Body of pancreas (tissue), 4 donors: ENCODE measurements at places on chromosomes 6 and 20.

- DNase-seq: peak; percentile 36
Measured at GRCh38 chr6:37516076-37516919, 16.6 kb upstream of the CCDC167 start.

GRCh38 chr6:122458087-122458486 lies 13.5 kb downstream of the SERINC1 start:
- no peak for DNase-seq

DNA sequence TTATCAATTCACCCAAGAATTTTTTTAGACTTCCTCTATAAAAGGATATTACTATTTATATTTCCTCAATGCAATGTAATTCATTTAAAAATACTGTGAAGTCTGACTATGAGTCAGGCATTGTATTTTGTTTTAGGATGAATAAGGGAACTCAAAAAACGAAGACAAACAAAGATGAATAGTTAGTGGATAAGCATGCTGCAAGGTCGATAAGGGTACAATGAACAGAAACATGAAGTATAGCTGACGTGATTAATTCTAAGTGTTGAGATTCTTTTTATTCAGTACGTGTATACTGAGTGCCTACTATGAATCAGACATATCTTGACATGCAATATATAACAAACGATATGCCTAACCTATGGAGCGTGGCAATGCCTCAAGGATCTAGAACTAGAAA lies 105.4 kb downstream of the PDE10A start:
- DNase-seq: no peak

GRCh38 chr6:110408901-110409300 lies 6.5 kb downstream of the DDO start:
- no peak for DNase-seq

DNA sequence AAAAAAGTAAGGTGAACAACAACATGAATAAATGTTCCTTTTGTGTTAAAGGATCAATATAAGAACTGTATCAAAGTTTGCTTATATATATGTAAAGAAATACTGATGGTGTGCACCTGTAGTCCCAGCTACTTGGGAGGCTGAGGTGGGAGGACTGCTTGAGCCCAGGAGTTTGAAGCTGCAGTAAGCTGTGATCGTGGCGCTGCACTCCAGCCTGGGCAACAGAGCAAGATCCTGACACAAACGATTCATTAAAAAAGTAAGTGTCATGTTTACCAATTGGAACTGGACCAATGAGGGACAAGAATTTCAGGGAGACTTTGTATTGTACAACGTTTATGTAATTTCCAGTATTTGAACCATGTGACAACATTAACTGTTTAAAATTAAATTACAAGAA lies 5.0 kb upstream of the PHF20 start:
- DNase-seq: no peak

GRCh38 chr6:29414588-29414987 lies at the start of gene OR12D1:
Gene OR12D1, plus strand, starts transcription at chr6:29414928.
- DNase-seq: no peak

GRCh38 chr20:59634435-59635005 lies 30.2 kb downstream of the PHACTR3 start:
- DNase-seq: no peak

- DNase-seq: no peak
Measured at GRCh38 chr6:136494710-136495109, 55.5 kb downstream of the MAP7 start.

DNA sequence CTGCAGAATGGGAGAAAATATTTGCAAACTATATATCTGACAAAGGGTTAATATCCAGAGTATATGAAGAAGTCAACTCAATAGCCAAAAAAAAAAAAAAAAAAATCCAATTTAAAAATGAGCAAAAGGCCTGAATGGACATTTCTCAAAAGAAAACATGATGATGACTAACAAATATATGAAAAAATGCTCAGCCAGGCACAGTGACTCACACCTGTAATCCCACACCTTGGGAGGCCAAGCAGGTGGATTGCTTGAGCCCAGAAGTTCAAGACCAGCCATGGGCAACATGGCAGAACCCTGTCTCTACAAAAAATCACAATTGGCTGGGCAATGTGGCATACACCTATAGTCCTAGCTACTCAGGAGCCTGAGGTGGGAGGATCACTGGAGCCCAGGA lies 2.1 kb upstream of the ECHDC1 start:
- no peak for DNase-seq

- no peak for DNase-seq
Measured at GRCh38 chr6:129253242-129253641, 370.3 kb downstream of the LAMA2 start.

DNA sequence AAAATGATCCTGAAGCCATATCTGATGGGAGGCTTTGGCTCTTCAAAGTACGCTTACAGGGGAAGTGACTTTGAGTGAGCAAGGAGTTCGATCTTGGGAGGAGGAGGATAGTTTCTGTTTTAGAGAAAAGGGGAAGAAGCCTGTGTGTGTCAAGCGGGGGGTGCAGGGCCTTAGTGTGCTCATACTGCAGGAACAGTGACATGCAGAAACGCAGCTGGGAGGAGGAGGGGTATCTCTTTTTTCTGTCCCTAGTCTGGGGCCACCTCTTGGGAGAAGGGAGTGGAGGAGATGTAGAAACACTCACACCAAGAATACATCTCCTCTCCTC lies 19.8 kb downstream of the SIRPD start:
- DNase-seq: peak; percentile 70

- no peak for DNase-seq
Measured at GRCh38 chr6:149109397-149110070, 208.0 kb upstream of the TAB2 start.

- DNase-seq: no peak
Measured at GRCh38 chr6:73400656-73401055, 6.0 kb downstream of the DDX43 start.

GRCh38 chr6:53793318-53794136 lies 1.3 kb upstream of the LRRC1 start:
- DNase-seq: peak; percentile 84

DNA sequence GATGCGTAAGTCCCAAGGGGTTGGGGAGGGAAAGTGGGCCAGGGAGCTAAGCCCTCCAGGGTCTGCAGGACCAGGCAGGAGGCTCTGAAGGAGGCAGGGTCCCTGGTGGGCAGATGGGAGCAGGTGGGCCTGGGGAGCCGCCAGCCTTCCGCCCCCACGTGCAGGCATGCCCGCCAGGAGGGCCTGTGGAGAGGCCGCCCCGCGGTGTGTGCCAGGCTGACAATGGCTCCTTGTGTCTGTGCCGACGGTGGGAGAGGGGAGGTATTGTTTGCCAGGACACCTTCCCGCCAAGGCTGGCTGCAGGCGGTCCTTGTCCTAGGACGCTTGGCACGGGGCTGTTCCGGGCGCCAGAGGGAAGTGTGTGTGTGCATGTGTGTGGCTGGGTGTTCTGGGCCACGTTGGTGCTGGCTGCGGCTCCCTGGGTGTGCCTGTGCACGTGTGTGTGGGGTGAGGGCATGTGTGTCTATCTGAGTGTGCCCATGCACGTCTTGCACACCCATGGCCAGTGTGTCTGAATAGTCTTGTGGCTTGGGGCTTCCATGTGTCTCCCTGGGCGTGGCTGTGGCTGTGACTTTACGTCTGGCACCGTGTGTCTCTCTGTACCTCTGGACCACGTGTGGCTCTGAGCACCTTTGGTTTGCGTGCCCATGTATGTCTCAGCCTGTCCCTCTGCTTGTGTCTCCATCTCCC lies 153.0 kb downstream of the CEBPB start:
- DNase-seq: peak; percentile 52

- DNase-seq: no peak
Measured at GRCh38 chr6:1590580-1590979, 19.1 kb upstream of the FOXC1 start.

DNA sequence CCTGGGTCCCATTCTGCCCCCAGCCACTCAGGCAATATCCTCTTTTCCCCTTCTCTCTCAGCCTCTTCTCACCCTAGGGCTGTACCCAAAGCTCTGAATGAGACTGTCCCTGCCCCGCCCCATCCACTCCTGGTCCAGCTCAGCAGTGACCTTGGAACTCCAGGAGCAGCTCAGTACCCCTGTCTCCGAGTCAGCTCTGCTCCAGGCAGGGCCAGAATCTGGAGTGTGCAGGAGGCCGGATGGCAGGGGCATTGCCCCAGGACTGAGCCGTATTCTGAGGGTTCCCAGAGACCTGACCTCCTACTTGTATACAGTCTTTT lies 2.0 kb upstream of the RAET1G start:
- DNase-seq: no peak

DNA sequence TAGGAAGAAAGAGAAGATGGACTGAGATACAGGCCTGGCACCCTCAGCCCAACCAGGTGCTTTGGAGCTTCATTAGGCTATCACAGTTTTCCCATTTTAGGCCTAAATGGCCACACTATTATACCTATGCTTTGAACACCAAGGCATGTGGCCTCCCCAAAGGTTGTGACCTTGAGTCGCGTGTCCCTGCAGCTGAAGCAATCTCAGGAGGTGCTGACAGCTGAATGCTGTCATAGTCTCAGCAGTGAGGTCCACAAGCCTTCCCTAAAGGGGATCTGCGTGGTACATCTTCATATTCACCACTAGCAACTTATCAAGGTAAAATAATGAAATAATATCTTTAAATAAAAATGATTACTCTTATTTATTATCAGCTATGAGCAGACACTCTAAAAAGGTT lies 707.9 kb upstream of the NRSN1 start:
- no peak for DNase-seq

DNA sequence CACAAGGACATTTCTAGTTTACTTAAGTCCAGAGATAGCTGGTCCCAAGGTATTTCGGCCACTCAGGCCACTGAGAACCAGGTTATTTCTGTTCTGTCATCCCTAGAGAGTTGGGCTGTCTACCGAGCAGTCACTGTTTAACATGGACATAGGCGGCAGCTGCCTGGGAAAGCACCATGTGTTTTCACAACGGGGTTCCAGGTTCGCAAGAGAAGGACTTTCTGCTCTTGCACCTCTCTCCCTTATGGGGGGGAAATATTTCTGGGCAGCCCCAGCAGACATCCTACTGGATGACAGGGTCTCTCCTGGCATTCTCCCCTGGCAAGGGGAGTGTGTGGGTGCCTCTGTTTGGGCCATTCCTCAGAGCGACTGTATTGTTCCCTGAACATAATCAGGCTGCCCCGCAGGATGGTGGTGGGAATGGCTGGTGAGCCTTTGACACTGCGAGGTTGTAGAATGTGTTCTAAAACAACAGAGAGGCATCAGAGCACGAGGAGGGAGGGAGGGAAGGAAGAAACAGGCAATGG lies 64.4 kb upstream of the DUSP22 start:
- DNase-seq: peak; percentile 54

- peak; percentile 68 for DNase-seq
Measured at GRCh38 chr6:49524541-49524940, 24.8 kb downstream of the GLYATL3 start.

DNA sequence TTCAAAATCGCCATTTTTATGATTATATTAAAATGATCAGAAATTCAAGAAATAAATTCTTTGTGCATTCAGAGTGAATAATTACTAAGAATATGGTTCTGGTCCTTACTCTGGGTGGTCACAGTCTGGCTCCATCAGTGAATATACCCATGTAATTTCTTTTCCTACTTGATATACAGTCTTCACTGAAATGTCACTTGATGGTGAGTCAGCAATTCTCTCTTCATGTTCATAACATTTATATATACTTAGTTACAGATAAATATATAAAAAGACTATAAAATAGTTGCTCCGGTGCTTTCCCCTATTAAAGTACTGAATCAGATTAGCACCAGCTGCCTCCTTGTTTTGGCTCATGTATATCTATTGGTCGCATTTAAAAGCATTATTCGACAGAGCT lies 56.4 kb upstream of the MTRF1L start:
- DNase-seq: no peak

GRCh38 chr6:18380158-18380836 lies 6.9 kb upstream of the RNF144B start:
- DNase-seq: no peak

GRCh38 chr6:163753430-163753829 lies 338.9 kb downstream of the QKI start:
- no peak for DNase-seq

DNA sequence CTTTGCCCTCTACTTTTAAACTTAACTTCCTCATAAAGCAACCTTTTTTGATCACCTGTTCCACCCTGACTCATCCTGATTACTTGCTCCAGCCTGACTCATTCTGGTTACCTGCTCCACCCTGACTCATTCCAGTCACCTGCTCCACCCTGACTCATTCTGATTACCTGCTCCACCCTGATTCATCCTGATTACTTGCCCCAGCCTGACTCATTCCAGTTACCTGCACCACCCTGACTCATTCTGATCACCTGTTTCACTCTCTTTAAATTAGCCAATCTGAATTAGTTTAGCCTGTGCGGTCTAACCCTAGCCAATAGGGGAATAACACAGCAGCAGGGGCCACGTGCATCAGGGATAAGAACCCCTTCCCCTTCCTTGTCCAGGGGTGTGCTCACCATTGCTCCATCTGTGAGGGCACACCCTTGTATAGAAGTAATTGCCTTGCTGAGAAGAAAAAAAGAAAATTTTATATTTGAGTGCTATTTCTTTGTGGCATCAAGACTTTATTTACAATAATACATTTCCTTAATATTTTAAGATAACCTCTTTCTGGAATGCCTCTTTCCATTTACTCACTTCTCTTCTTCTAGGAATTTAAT lies 17.9 kb downstream of the HLA-G start:
- DNase-seq: no peak

DNA sequence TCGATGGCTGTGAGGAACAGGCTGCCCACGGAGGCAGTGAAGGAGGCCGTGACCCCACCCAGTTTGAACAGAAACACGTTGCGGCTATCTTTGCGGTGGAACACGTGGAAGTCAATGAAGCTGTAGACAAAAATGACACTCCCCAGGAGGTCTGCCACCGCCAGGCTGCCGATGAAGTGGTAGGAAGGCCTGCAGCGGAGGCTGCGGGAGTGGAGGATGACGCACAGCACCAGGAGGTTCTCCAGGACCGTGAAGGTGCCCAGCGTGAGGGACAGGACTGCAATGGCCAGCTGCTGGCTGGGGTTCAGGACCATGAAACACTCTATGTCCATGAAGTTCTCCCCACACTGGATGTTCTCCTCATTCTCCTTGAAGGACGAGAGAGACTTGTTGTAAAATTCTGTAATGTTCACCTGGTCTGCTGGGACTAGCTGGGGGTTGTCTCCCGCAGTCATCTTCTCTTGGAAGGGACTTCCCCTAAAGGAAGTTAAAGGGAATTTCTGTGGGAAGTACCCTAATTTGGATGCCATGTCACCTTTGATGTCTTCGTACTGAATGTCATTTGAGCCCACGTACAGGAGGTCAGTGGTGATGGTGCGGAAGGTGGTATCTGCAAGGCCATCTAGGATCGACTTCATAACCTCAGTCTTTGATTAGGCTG lies 21.4 kb downstream of the CNR1 start:
- DNase-seq: no peak

GRCh38 chr6:89610149-89610642 lies 28.4 kb downstream of the LYRM2 start:
- peak; percentile 67 for DNase-seq

DNA sequence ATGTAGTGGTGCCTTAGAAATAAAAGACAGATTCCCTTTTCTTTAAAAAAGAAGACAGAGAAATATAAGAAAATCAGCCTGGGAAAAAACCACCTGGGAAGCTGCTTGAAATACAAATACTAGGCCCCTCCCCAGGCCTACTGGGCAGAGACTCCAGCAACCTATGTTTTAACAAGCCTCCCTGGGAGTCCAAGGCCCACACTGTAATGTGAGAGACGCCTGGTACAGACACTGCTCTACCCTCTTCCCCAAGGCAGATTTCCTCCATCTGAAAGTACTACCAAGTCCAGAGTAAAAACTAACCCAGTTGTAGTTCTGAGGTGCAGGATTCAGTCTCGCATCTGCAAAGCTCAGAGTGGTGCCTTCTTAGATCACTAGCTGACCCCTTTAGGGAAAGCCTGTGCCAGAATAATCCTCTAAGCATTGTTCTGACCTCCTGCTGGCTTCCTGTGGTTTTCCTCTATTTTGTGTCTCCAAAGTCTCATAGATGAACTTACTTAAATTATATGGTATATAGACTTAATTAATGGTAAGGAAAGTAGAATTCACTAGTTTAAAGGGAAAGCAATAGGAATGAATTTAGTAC lies 270.2 kb upstream of the SLC35B3 start:
- peak; percentile 60 for DNase-seq
